ENCODE measurements at places on chromosomes 5 and 9. TPM values are rescaled to one million over a fixed set of nuclear protein-coding genes. Genes with fewer than 3 reads are reported as not detected.

- H3K4me1 ChIP-seq, result peaks cover 20% of the 10 kb centered on the region
- no peak for DNase-seq
- no peaks in the 10 kb centered on the region for H3K36me3 ChIP-seq
- H3K27me3 ChIP-seq, result no peaks in the 10 kb centered on the region
- H3K27ac ChIP-seq, result no peak overlapping the region
These were observed 154.8 kb downstream of the PALM2AKAP2 start for GRCh38 chr9:109934857-109935215.

TMC1 gene
- total RNA-seq, result not detected

DNA sequence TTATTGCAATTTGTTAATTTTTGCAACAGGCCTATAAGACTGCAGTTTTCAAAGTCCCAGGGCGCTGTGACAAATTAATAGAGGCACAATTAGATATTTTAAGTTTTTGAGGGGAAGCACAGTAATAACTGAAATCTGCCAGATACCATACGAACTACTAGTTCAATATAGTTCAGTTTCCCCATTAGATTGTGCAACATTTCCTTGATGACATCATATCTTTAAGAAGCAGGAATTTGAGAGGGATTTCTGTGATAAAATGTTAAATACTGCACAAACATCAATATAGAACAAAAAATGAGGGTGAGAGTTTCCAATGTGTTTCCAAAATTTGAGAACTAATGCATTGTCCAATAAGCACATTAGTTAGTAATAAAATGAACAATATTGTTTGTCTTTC, 56.7 kb upstream of the GRIN3A start:
- H3K27me3 ChIP-seq, result peaks cover 11% of the 10 kb centered on the region
- no peaks in the 10 kb centered on the region for H3K4me1 ChIP-seq
- no peak for DNase-seq
- no peak overlapping the region for H3K27ac ChIP-seq
- no peak overlapping the region for H3K4me3 ChIP-seq
- H3K36me3 ChIP-seq, result no peaks in the 10 kb centered on the region

DNA sequence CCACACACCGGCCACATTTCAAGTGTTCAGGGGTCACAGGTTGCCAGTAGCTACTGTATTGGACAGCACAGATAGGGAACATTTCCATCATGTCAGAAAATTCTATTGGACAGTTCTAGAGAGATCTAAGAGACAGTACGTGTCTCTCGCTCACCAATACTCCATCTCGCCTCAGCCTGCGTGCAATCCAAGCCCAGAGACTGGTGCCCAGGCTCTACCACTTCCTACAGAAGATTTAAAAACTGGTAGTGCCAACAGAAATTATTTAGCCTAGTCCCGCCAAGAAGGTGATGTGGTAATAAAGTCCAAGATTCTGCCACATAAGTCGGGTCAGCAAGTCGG, 390 bp upstream of the SNX2 start:
- H3K4me1 ChIP-seq, result peaks cover 13% of the 10 kb centered on the region
- no peak for DNase-seq
- H3K27me3 ChIP-seq, result no peaks in the 10 kb centered on the region
- no peak overlapping the region for H3K27ac ChIP-seq
- no peaks in the 10 kb centered on the region for H3K36me3 ChIP-seq

DNA sequence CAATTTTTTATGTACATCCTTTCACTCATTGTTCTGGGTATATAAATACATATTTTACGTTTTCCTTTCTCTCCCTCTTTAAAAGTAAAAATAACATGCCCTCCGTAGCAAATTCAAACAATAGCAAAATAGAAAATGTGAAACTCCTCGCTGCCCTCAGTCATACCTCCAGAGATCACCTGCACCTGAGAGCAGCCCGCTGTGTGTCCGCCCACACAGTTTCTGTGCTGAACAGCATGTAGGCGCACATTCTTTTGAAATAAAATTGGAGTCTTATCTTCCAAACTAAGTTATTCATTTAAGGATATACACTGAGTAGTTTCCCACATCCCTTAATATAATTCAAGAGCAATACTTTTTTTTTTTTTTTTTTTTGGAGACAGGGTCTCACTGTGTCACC, 255.7 kb downstream of the AOPEP start:
- H3K4me1 ChIP-seq, result peaks cover 30% of the 10 kb centered on the region
- no peaks in the 10 kb centered on the region for H3K36me3 ChIP-seq
- no peak overlapping the region for H3K27ac ChIP-seq
- no peak overlapping the region for H3K4me3 ChIP-seq
- no peak for DNase-seq

GRCh38 chr5:45281081-45281480, 415.1 kb downstream of the HCN1 start:
- peaks cover 19% of the 10 kb centered on the region for H3K4me1 ChIP-seq
- no peaks in the 10 kb centered on the region for H3K36me3 ChIP-seq
- H3K4me3 ChIP-seq, result no peak overlapping the region
- DNase-seq, result no peak
- no peaks in the 10 kb centered on the region for H3K27me3 ChIP-seq

CKMT2 gene
- not detected for total RNA-seq

GRCh38 chr5:169801781-169802180, 164.7 kb downstream of the DOCK2 start:
- no peaks in the 10 kb centered on the region for H3K4me1 ChIP-seq
- H3K27ac ChIP-seq, result no peak overlapping the region
- no peaks in the 10 kb centered on the region for H3K27me3 ChIP-seq
- no peaks in the 10 kb centered on the region for H3K36me3 ChIP-seq

FOXB2 gene
- total RNA-seq, result not detected

- H3K4me3 ChIP-seq, result no peak overlapping the region
- no peaks in the 10 kb centered on the region for H3K4me1 ChIP-seq
- H3K36me3 ChIP-seq, result no peaks in the 10 kb centered on the region
- no peaks in the 10 kb centered on the region for H3K27me3 ChIP-seq
These were observed 231.0 kb upstream of the GAS1 start for GRCh38 chr9:87178302-87178701.

GRCh38 chr5:149289301-149289700, 17.6 kb downstream of the AFAP1L1 start:
- no peaks in the 10 kb centered on the region for H3K36me3 ChIP-seq
- H3K27ac ChIP-seq, result no peak overlapping the region
- H3K4me3 ChIP-seq, result no peak overlapping the region
- no peaks in the 10 kb centered on the region for H3K4me1 ChIP-seq
- DNase-seq, result no peak

DNA sequence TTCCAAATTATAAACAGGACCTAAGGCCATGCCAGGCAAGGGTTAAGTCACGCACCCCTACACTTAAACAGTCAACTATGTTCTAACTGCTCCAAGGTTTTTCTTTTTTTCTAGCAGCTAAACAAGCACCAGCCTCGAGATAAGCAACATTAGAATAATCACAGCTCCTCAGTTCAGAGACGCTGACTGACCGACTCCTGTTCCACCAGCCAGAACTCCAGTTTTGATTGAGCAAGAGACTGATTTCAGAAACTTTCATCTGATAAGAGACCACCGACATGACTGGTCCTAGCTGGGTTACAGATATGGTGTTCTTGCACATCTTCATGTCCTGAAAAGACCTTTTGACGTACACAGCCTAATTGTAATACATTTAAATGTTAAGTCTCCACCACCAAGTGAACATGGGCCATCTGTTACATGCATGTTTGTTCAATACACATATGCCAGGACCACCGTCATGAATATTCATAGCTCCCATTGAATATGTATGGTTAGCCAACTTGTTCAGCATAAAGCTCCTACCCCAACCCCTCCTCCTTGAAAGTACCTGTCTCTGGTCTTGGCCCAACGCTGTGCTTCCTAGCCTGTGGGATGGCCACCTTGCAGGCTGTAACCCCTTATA, 23.7 kb upstream of the OTULINL start:
- no peak overlapping the region for H3K4me3 ChIP-seq
- H3K4me1 ChIP-seq, result peaks cover 5% of the 10 kb centered on the region
- no peaks in the 10 kb centered on the region for H3K27me3 ChIP-seq
- H3K27ac ChIP-seq, result no peak overlapping the region
- no peaks in the 10 kb centered on the region for H3K36me3 ChIP-seq
- no peak for DNase-seq

- H3K4me1 ChIP-seq, result no peaks in the 10 kb centered on the region
- no peak overlapping the region for H3K4me3 ChIP-seq
- H3K27ac ChIP-seq, result no peak overlapping the region
- no peaks in the 10 kb centered on the region for H3K27me3 ChIP-seq
- H3K36me3 ChIP-seq, result no peaks in the 10 kb centered on the region
These were observed 179.0 kb downstream of the FANCC start for GRCh38 chr9:95138474-95138873.

ZNF79 gene
- total RNA-seq, result 6.7 TPM

PCDHA2 gene
- 3.7 TPM for total RNA-seq

DNA sequence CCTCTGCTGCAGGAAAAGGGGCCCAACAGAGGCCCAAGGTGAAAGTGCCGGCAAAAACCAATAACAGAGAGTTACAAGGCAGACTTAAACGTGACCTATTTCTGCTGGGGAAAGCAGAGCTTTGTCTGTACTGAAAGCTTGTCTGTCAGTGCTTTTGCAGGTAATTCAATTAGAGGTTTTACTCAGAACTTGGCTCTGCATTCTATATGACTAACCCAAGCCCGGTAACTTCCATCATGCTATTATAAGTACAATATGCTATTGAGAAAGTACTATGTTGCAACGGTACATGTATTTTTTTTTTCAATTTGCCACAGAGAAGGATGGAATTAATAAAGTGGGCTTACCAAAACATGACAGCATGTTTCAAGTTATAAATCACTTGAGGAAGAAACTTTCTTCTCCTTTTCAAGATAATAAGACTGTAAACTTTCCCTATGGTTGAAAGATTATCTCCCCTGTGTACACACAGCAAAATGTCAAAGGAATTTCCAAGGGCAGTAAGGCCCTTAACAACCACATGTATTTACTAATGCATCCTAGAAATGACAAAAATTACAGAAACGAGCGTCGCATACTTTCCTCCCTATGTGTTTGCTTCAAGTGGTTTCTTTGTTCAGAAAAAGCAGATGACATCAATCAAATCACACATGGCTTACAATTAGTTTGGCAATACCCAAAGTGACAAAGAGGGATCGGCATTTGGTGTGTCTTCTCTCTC, 282.4 kb downstream of the EFNA5 start:
- H3K27me3 ChIP-seq, result no peaks in the 10 kb centered on the region
- DNase-seq, result no peak
- no peak overlapping the region for H3K27ac ChIP-seq
- peaks cover 12% of the 10 kb centered on the region for H3K36me3 ChIP-seq
- peaks cover 54% of the 10 kb centered on the region for H3K4me1 ChIP-seq

WDR38 gene
- not detected for total RNA-seq

DNA sequence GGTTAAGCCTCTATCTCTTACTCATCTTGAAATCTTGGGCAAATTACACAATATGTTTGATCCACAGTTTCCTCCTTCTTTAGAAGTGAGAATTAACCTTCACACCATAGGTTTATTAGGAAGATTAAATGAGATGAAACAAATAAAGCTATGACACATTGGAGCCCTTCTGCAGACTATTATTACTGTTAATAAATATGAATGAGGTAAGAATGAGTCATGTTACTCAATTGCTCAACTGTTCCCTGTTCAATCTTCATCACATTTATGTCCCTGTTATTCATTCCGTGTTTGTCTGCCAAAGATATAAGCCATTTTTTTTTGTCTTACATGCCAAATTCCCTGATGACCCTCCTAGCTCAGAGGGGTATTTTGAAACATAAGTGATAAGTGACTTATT, 52.1 kb upstream of the PAPPA start:
- H3K27ac ChIP-seq, result no peak overlapping the region
- H3K27me3 ChIP-seq, result no peaks in the 10 kb centered on the region
- peaks cover 8% of the 10 kb centered on the region for H3K4me1 ChIP-seq
- H3K4me3 ChIP-seq, result no peak overlapping the region

TMED7 gene
- total RNA-seq, result 72.4 TPM

DNA sequence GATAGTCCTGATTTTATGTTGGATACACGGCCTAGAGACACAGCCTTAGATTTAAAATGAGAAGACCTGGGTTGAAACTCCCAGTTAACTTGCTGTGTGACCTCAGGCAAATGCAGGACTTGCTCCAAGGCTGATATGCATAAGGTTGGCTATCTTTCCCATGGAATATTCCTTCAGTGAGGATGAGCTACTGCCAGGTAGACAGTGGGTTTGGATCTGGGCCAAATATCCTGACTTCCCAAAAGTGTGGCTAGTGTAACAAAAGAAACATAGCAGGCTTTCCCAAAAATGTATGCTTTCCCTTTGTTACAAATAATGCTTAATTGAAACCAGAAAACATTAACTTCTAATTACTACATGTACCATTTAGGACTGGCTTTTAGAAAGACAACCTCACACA, 697 bp upstream of the XPA start:
- H3K36me3 ChIP-seq, result no peaks in the 10 kb centered on the region
- peak overlapping the region; percentile 86 for H3K4me3 ChIP-seq
- no peak for DNase-seq
- H3K4me1 ChIP-seq, result peaks cover 10% of the 10 kb centered on the region
- H3K27me3 ChIP-seq, result peaks cover 27% of the 10 kb centered on the region

PCDHA11 gene
- 6.3 TPM for total RNA-seq

GRCh38 chr5:621341-621761, 9.2 kb downstream of the CEP72 start:
- H3K27me3 ChIP-seq, result no peaks in the 10 kb centered on the region
- H3K27ac ChIP-seq, result no peak overlapping the region
- DNase-seq, result no peak
- no peaks in the 10 kb centered on the region for H3K4me1 ChIP-seq

CCNH gene
- 70.1 TPM for total RNA-seq

DNA sequence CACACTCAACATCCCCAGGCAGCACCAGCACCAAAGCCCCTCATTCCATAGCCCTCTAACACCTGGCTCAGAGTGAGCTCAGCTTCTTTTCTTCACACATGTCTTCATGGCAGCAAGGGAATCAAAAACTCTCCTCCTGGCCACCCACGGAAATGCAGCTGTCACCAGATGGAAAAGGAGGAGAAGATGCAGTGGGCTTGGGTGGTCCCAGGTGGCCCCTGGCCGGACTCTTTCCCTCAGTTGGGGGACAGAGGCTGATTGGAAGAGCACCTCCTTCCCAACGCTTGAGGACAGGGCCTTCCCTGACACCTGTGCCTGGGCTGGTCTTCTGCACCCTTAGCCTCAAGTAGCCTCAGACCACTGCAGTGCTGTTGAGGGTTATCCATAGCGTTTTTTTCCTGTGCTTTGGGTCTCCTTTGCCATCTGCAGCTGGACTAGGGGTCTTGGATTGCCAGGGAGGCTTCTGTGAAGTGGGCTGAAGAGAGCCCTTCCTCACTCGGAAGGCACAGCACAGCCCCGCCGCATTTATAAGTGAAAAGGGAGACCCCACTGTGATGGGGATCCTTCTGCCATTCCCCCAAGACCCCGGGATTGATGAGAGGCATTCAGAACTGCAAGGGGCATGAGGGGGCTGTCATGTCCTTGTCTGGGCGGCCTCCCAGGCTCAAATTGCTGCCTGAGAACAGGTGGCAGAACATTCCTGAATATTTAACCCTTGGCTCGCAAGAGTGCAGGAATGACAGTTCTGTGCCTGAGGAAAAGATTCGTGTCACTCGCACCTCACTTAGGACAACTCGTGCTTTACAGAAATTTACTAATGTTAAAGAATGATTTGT, 200.0 kb downstream of the AUH start:
- no peak overlapping the region for H3K4me3 ChIP-seq
- H3K36me3 ChIP-seq, result no peaks in the 10 kb centered on the region
- no peak overlapping the region for H3K27ac ChIP-seq
- H3K27me3 ChIP-seq, result no peaks in the 10 kb centered on the region

IL9 gene
- not detected for total RNA-seq

GRCh38 chr9:97831843-97832636, 21.0 kb upstream of the FOXE1 start:
- H3K4me3 ChIP-seq, result peak overlapping the region; percentile 31
- no peak overlapping the region for H3K27ac ChIP-seq
- H3K36me3 ChIP-seq, result no peaks in the 10 kb centered on the region

CDKN2B gene
- 0.06 TPM for total RNA-seq
